Brain (organoid and tissue), 16 donors: ENCODE measurements at places on chromosomes 3 and 15. TPM values are rescaled to one million over a fixed set of nuclear protein-coding genes. Genes with fewer than 3 reads are reported as not detected.

Gene GOLGA8N
- polyA plus RNA-seq: 0.61 TPM

Gene STRIT1
- not detected for polyA plus RNA-seq

Gene XCR1
- polyA plus RNA-seq: not detected

Gene CLSTN2
- 34.1 TPM for polyA plus RNA-seq

Gene FBXW12
- not detected for polyA plus RNA-seq

Gene CTXN2
- polyA plus RNA-seq: 0.90 TPM
